ENCODE measurements at places on chromosomes 2 and 18. TPM values are rescaled to one million over a fixed set of nuclear protein-coding genes. Genes with fewer than 3 reads are reported as not detected.
A peak's percentile ranks its signal among the peaks of the same experiment; 100 is the strongest.

Gene NOSTRIN
- total RNA-seq: not detected

Gene TAF4B
- total RNA-seq: 17.4 TPM

- no peak for DNase-seq
- peaks cover 82% of the 10 kb centered on the region for H3K4me1 ChIP-seq
- H3K27me3 ChIP-seq: no peaks in the 10 kb centered on the region
- H3K36me3 ChIP-seq: no peaks in the 10 kb centered on the region
- peak overlapping the region; percentile 75 for H3K4me3 ChIP-seq
- no peak overlapping the region for H3K27ac ChIP-seq
These were observed 45.1 kb downstream of the TET3 start for GRCh38 chr2:74029714-74030397.

DNA sequence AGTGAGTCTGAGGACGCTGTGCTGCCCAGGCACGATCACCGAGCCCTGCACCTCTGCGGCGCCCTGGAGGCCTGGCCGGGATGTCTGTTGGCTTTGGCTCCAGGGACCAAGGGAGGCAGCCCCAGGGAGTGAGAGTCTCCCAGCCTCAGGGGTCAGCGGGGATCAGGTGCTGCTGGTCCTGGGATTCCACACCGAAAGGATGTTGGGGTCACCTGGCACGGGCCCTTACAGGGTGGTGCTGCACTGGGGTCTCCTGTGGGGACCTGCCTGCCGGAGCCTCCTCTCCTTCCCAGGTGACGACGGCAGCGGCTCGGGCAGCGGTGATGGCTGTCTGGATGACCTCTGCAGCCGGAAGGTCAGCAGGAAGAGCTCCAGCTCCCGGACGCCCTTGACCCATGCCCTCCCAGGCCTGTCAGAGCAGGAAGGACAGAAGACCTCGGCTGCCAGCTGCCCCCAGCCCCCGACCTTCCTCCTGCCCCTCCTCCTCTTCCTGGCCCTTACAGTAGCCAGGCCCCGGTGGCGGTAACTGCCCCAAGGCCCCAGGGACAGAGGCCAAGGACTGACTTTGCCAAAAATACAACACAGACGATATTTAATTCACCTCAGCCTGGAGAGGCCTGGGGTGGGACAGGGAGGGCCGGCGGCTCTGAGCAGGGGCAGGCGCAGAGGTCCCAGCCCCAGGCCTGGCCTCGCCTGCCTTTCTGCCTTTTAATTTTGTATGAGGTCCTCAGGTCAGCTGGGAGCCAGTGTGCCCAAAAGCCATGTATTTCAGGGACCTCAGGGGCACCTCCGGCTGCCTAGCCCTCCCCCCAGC is 30.5 kb downstream of the GPC1 start:
- no peaks in the 10 kb centered on the region for H3K27me3 ChIP-seq
- H3K36me3 ChIP-seq: peaks cover 7% of the 10 kb centered on the region
- no peaks in the 10 kb centered on the region for H3K4me1 ChIP-seq
- no peak for DNase-seq
- no peak overlapping the region for H3K27ac ChIP-seq
- no peak overlapping the region for H3K4me3 ChIP-seq

Data from naive thymus-derived CD8-positive, alpha-beta T cell (primary cell).